ENCODE measurements at places on chromosomes 5 and 9.

DNA sequence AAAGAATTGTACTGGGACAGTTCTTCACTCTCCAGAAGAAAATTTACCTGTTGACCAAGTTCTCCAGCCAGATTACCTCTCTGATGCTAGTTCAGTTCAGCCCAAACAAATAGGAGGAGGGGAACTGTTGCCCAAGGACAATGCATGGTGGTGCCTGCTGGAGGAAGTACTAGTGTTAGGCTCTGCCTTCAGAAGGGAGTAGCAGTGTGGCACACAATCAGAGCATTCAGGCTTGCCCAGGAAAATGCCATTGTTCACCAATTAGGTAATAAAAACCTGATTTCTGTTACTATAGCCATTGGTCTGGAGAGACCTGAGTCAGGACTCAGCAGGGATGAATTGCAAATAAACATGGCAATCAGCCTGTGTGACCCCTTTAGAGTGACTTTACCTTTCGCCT is 720.8 kb upstream of the ZNF608 start:
- no peak for DNase-seq

DNA sequence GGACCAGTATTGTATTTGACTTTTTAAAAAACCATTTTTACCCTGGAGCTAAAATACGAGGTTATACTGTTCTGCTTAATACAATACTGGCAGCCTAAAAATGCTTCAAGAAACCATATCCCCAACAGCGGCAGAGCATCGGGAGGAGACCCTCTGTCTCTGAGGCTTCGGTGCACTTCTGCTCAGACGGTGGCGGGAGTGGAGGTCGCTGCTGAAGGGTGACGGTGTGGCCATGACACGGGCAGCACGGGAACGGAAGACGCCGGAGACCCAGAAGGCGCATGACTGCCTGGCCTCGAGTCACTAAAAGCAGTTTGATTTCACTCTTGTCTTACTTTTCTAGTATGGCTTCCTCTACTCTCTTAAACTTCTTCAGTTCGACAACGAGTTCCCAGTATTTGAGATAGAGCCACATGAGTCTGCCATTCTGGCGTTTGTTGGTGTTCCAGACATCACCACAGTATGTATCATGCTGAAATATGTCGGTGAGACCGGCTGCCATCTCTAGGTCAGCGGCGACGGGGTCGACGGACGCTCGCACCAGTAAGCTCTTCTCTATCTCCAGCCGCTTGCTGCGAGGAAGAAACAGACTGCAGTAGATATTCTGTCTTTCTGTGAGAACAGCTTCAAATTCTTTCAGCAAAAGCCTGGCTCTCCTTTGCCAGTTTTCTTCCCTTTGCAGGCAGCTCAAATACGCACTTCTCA is 12.8 kb downstream of the CCDC127 start:
- DNase-seq = no peak

DNA sequence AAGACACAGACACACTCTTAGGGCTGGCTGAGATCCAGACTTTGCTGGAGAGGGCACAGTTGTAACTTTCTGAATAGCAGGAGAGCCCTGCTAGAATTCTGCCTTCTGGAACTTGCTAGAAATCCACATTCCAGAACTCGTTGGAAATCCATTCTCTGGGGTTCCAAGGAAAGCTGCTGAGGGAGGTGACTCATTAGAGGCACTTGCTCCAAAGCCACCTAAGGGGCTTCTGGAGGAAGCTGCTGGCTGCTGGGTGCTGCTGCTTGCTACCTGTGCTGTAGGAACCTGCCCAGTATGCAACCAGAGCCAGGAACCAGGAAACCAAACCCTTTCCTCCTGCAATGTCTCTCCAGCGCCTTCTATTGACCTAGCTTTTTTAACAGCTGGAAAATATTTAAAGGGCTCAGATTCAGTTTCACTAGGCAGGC is 4.1 kb upstream of the TLE4 start:
- DNase-seq = no peak

GRCh38 chr5:76831110-76831452 is 12.3 kb downstream of the F2RL1 start:
- no peak for DNase-seq

GRCh38 chr5:138096997-138097828 is 13.4 kb downstream of the WNT8A start:
- DNase-seq = no peak

DNA sequence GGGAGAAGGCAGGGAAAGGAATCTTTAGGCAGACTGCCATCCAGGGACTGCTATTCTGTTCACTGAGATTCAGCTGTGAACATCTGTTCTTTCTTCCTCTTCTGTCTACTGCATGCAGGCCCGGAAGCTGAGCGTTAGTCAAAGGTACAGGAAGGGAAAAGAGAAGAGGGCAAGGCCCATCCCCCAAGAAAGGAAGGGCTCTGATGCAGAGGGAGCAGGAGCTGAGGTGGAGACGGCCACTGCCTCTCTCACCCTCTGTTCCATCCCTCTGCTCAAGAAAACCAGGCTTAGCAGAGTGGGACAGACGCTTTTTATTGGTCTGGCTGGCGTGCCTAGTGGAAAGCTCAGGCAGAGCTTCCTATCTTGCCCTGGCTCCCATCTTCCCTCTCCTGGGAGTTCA is 57.6 kb downstream of the PFDN1 start:
- no peak for DNase-seq

DNA sequence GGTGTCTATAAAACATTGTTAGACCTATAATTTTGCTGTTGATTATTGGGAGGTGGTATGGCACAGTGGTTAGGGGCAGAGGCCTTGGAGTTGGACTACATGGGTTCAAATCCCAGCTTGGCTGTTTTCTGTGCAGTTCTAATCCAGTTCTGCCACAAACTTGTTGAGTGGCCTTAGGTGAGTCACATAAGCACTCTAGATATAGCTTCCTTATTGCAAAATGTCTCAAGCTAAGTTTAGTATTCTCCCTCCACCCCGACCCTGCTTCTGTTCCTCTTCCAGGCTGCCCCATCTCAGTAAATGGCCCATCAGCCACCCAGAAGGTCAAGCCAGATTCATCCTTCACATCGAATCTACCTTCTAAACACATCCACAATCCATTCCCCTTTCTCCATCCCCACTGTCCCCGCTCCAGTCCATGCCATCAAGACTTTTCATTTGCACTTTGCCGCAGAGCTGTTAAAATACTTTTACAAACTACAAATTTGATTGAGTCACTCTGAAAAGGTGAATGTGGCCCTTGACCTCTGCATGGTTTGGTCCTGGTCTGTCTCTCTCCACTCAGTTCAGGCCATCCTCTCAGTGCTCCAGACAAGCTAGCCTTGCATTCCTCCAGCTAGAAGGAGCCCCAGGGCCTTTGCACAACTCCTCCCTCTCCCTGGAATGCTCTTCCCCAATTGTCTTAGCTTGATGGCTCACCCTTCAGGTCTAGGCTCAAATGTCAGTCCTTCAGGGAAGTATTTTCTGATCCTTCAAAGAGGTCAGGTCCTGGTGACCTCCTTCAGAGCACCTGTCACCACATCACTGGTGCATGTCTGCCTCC is 10.0 kb upstream of the HDHD3 start:
- DNase-seq = no peak

GRCh38 chr5:109907189-109907588 is 217.5 kb downstream of the MAN2A1 start:
- no peak for DNase-seq

DNA sequence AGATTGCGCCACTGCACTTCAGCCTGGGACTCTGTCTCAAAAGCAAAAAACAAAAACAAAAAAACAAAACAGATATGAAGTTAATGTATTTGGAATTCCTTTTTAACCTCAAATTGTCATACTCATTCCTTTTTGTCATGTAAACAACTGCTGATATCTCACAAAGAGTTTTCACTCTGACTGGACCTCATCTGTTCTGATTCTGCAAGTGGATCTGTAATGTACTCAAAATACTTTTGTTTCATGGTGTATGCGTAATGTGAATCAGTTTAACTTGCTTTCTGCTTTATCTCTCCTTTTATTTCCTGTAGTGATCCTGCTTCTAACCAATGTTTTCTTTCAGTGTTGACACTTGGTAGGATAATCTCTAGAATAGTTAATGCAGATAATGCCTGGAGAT is 106.7 kb downstream of the FOCAD start:
- DNase-seq = no peak

DNA sequence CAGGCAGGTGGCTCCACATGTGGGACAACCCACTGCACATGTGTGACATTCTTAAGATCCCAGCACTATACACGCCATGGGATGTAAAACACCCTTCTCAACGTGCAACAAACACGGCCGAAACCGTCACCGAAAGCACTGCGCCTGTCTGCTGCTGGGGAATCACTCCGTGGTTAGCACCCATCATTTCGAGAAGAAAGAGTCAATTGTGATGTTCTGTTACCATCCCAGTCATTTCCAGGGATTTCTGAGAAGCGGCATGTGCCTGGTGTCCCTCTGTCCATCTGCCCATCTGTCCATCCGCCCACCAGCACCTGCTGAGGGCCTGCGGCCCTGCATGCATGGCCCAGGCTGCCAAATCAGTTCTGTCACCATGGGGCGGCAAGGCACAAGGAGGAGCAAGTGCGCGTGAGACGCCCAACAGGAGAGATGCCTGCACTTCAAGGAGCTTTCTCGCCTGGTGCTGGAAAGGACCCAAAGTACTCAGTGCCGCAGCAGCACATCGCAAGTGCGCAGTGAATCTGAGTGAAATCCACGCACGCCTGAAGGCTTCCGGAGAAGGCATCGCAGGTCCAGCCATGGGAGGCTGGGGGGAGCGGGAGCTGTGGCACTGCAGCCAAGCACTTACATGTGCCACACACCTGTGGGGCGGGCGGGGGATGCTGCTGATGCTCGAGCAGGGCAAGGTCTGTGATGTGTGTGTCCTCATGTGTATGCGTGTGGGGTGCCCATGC is 38.0 kb downstream of the VAV2 start:
- DNase-seq = no peak

DNA sequence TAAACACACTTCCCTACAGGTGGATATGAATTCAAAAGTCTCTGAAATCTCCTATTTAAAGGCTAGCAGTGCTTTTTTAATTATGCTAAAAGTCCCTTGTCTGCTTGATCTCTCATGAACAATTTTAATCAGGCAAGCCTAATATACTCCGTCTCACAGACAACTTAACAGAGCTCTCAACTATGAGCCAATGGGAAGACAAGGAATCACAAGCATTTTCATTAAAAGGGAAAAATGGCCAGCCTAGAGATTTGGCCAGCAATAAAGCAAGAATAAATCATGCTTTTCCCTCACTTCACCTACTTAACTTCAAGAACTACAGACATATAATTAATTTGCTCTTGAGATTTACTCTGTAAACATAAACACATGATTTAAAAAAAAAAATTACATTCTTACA is 78.0 kb downstream of the RFX3 start:
- DNase-seq = no peak

DNA sequence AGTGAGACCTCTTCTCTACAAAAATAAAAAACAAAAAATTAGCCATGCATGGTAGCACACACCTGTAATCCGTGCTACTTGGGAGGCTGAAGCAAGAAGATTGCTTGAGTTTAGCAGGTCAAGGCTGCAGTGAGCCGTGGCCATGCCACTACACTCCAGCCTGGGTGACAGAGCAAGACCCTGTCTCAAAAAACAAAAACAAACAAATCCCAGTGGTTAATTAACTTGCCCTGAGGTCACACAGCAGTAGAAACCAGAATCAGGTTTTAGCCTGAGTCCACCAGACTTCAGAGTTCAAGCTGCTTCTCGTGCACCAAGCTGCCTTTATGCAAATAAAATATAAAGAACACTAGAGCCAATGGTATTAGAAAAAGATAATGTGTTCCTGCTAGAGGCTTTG is 169.7 kb downstream of the GOLPH3 start:
- no peak for DNase-seq

DNA sequence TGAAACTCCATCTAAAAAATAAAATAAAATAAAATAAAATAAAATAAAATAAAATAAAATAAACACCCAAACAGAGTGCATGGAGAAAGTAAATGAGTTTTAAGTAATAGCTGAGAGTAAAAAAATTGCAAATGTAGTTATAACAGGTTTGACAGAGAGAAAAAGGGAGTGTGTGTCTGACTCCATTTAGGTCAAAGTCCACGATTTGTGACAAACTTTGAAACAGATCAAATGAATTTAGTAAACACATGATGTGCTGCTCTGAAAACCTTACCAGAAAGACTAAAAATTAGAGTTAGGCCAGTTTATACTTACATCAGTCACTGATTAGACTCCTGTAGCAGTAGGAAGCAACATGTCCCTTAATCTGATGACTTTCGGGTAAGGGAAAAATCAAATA is 346.6 kb downstream of the PARP8 start:
- DNase-seq = no peak

- DNase-seq = no peak
Measured at GRCh38 chr9:91736898-91737601, 213.0 kb downstream of the ROR2 start.

DNA sequence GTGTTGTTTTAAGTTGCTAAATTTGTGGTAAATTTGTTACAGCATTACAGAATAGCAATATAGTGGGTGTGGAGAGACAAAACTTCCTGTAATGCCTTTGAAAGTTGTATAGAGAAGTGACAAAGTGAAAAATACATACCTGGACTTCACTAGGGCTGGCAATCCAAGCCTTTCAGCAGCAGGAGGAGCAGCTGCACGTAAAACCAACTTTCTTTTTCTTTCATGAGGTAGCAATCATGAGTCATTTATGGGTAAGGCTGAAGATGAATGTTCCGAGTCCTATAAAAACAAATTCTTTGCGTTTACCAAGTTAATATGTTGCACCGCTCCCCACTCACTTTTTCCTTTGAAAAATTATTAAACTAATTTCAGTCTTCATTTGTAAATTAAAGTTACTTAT is 1138.2 kb downstream of the TAF11L14 start:
- no peak for DNase-seq

- no peak for DNase-seq
Measured at GRCh38 chr5:122154910-122155309, 25.6 kb downstream of the ZNF474 start.

- DNase-seq = no peak
Measured at GRCh38 chr9:13804532-13804931, 509.4 kb downstream of the NFIB start.

- no peak for DNase-seq
Measured at GRCh38 chr5:87141544-87141943, 126.1 kb upstream of the RASA1 start.

DNA sequence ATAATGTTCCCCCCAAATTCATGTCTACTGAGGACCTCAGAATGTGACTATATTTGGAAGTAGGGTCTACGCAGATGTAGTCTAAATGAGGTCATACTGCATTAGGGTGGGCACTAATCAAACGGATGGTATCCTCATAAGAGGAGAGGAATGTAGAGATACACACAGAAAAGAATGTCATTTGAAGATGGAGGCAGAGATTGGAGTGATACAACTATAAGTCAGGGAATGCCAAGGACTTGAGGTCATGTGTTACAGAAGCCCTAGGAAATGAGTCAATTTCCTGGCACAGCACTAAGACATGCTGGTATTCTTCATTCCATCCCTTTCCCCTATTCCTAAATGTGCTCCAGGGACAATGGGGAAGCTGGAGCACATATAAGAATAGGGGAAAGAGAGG is 758 bp upstream of the PDCD1LG2 start:
- no peak for DNase-seq

Measured in WTC11 (cell line).